ENCODE measurements at places on chromosomes 12 and 14. TPM values are rescaled to one million over a fixed set of nuclear protein-coding genes. Genes with fewer than 3 reads are reported as not detected.
A peak's percentile ranks its signal among the peaks of the same experiment; 100 is the strongest.

GRCh38 chr12:108594-108993 lies 42.0 kb downstream of the IQSEC3 start:
- DNase-seq: no peak

The PTPRB gene
- not detected for total RNA-seq

The HOXC12 gene
- total RNA-seq: not detected

DNA sequence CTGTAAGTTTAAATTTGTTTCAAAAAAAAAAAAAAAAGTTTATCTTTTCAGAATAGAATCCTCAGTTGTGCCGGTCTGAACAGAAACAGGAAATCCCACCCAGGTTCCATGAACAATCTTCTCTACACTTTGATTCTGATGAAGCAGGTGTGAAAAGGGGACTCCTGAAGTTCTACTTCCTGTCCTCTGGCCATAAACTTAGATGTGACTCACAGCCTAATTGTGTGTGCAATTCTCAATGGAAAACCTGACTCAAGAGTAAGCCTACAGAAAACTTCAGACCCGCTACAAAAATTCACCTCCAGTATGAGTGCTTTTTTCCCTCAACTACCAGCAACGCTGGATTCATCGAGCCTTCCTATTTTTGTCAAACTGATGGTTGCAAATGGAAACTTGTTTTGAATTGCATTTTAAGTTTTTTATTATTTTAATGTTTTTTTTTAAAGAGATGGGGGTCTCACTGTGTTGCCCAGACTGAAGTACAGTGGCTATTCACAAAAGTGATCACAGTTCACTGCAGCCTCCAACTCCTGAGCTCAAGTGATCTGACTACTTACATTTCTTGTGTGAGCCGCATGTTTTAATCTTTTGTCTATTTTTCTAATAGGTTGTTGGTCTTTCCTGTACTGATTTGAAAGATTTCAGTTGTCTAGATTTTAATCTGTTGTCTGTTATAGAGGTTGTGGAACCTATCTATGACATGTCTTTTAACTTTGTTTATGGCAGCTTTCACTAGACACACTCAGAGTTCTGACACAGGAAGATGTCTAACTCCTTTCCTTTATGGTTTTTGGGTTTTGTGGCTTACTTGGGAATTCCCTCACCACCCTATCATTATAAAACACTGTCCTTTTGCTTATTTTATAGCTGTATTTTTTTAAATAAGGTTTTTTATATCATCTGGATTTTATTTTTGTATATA lies 37.6 kb downstream of the ATG14 start:
- DNase-seq: peak; percentile 41

- DNase-seq: no peak
Measured at GRCh38 chr14:66022526-66022925, 463.6 kb upstream of the CCDC196 start.

The FAM216A gene
- 20.5 TPM for total RNA-seq

- peak; percentile 42 for DNase-seq
Measured at GRCh38 chr14:69580009-69580577, 5.4 kb upstream of the CCDC177 start.

The ART4 gene
- not detected for total RNA-seq

DNA sequence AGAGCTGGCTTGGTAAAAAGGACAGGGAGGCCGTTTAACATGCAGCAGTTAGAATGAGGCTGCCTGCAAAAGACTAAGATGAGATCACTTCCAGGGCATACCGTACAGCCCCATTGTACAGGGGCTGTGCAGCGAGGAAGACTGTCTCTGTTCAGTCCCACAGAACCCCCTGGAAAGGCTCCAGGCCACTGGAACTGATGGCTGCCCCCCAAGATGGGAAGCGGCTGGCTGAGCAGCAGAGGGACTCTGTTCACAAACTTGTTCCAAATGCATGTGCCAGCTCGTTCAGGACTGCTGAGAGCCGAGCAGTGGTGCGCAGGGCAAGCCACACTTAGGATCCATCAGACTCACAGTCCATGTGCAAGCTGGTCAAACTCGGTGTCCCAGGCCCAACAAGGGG lies 82.9 kb downstream of the CHGA start:
- DNase-seq: no peak

DNA sequence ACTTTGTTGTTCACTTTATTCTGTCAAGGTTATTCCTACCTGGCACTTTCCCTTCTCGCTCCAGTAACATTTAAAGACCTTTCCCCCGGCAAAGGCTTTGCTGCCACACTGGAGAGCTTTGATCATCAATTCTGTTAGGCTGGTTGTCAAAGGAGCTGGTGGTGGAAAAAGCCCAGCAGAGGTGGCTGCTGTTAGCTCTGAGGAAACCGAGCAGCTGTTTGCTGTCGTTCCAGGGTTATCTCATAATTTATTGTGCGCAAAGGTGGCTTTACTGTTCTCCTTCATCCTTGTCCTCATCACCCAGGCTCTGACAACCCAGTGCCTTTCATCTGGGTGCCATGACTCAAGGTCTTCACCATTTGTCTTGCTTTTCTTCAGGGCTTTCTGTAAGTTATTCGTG lies 38.2 kb upstream of the CRADD start:
- DNase-seq: no peak

The DPY19L2 gene
- 1.2 TPM for total RNA-seq

The TCL1A gene
- not detected for total RNA-seq

- DNase-seq: no peak
Measured at GRCh38 chr12:14575585-14575984, 7.9 kb upstream of the PLBD1 start.

DNA sequence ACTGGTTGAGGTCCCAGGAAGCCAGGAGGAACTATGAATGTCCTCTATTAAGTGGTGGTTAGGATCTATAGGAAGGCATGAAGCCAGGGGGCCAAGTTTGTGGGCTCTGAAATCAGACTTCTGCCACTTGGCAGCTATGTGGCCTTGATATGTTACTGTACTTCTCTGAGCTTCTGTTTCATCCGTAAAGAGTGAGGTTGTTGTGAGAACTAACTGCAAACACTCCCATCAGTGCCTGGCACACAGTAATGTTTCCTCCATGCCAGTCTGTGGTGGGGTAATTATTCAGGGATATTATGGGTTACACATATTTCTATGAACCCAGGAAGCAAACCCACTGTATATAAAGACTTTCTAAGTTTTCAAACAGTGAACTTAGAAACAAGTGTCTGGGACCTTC lies 57.4 kb downstream of the PLXNC1 start:
- peak; percentile 33 for DNase-seq

DNA sequence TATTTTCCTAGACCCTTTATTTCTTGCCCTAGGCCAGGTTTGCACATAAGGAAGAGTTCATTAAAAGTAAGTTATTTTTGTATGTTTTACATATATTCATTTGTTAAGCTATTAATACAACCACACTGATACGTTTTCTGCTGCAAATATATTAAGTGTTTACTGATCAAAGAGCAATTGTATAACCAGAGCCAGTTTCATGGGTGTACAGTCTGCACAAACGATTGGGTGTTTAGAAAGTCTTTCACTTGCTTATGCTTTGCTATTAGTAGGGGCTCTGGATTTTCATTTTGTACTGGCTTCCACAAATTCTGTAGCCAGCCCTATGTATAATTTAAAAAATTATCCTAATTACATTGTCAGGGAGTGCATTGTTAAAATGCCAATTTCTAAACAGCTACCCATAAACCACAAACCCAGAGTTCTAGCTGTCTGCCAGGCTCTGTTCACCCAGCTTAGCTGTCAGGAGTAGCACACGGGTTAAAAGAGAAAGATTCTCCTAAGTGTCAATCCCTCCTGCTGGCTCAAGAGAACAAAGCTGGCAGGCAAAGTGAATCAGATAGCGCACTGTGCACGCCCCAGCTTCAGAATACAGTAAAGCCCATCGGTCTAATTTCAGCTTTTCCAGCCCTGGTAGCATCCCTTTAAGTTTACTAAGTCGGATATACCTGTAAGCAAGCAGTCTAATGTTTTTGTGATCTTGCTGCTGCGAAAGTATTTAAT lies 151.0 kb upstream of the LMO3 start:
- DNase-seq: no peak

DNA sequence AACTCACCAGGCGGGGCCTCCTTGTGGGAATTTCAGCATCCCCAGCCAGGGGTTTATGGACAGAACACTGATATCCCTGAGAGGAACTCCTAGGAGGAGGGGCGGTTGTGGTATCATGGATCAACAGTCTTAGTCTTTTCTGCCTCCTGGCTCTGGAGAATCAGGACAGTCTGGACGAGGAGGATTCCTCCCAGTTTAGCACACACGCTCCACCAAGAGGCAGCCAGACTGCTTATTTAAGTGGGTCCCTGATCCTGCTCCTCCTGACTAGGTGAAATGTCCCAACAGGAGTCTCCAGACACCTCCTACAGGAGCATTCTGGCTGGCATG lies 10.4 kb upstream of the ZNF705A start:
- no peak for DNase-seq

DNA sequence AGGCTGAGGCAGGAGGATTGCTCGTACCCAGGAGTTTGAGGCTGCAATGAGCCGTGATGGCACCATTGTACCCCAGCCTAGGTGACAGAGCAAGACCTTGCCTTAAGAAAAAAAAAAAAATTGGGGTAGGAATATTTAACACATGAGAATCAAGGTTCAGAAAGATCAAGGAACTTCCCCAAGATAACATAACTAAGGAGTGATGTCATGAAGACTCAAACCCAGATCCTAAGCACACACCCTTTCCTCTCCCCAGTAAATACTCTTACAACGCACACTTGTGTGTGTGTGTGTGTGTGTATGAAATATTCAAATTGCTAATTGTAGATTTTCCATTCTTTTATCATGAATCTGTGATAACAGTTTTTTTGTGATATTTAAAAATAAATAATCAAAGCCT lies 90.6 kb upstream of the NUDT4 start:
- no peak for DNase-seq

The PEX5 gene
- total RNA-seq: 19.1 TPM

The SDSL gene
- 0.39 TPM for total RNA-seq

GRCh38 chr12:64756376-64756775 lies 2.8 kb downstream of the GNS start:
- DNase-seq: no peak

- DNase-seq: no peak
Measured at GRCh38 chr12:52975820-52976573, 27.1 kb downstream of the KRT18 start.

GRCh38 chr14:30211326-30211725 lies 283.7 kb upstream of the PRKD1 start:
- no peak for DNase-seq

The HVCN1 gene
- 28.6 TPM for total RNA-seq

- no peak for DNase-seq
Measured at GRCh38 chr14:68249661-68250451, 430.3 kb downstream of the RAD51B start.

Measured in activated CD8-positive, alpha-beta T cell treated with anti-CD3 and anti-CD28 coated beads, Interleukin-2, amount 10 ng/mL, durations not matched to agents 7 days and 5 days (primary cell).